ENCODE measurements at places on chromosomes 12 and 14.

DNA sequence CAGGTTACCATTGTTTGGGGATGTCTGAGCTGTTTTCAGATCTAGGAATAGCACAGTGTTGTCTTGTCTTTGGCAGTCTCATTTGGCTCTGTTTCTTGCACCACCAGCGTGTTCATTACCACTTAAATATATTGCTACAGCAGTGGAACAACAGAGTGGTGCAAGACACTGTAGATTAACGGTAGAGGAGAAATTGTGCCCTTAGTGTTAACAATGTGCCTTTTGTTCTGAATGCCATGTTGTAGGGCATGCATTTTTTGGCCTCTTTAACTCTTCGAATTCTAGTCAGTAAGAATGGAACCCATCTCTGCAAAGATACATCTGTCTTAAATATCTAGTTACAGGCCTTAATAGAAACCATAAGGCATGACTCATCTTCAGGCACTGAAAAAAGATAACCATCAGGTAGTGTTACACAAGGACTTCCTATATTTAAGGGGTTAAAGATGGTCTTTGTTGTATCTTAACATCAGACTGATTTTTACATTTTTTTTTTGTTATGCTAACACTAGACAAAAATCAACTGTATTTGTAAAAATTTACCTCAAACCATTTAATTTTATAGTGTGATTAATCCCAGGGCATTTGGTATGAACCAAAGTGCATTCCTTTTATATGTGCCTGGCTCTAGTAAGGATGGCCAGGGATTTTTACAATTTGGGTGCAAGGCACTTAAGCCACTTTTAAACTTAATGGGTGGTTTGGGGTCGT is 12.9 kb downstream of the DYRK2 start:
- DNase-seq = no peak

DNA sequence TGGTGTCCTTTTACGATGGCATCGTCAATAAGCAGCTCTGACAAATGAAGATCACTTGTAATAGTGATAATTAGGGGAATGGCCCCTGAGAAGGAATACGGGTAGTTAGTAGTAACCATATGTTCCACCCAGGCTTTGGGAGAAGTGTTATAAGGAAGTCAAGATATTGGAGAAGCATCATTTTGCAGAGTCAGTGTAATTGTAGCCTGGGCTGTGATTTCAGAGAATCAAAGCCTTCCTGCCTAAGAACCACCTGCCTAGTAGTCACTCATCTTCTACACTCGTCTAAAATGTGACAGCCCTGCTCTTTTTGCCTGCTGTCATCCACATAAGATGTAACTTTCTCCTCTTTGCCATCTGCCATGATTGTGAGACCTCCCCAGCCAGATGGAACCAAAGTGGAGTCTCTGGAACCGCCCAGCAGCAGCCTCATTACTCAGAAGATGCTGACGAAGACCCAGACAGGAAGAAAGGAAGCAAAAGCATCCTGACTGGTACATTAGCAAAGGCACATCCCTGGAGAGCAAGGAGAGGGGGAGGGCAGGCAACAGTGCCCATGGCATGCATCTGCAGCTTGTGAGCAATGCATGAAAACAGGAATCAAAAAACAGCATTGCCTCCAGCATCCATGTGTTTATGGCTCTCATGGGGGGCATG is 12.6 kb upstream of the EDDM3A start:
- no peak for DNase-seq

DNA sequence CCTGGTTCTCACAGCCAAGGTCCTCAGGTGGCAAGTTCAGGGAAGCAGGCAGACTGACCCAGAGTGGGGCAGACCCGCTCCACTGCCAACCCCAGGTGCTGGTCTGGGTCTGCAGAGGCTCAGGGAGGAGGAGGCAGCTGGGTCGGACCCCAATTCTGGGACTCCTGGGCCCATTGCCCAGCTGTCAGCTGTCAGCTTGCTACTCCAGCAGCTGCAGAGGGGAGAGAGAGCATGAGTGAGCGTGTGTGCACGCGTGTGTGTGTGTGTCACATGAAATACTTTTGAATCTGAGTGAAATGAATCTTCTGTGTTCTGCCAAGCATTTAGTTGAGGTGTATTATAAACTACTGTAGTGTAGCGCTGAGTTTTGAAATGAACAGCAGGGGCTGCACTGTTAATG is 30.8 kb downstream of the XRCC3 start:
- DNase-seq = no peak

- no peak for DNase-seq
Observed at GRCh38 chr12:130579231-130579630, 136.9 kb downstream of the RIMBP2 start.

DNA sequence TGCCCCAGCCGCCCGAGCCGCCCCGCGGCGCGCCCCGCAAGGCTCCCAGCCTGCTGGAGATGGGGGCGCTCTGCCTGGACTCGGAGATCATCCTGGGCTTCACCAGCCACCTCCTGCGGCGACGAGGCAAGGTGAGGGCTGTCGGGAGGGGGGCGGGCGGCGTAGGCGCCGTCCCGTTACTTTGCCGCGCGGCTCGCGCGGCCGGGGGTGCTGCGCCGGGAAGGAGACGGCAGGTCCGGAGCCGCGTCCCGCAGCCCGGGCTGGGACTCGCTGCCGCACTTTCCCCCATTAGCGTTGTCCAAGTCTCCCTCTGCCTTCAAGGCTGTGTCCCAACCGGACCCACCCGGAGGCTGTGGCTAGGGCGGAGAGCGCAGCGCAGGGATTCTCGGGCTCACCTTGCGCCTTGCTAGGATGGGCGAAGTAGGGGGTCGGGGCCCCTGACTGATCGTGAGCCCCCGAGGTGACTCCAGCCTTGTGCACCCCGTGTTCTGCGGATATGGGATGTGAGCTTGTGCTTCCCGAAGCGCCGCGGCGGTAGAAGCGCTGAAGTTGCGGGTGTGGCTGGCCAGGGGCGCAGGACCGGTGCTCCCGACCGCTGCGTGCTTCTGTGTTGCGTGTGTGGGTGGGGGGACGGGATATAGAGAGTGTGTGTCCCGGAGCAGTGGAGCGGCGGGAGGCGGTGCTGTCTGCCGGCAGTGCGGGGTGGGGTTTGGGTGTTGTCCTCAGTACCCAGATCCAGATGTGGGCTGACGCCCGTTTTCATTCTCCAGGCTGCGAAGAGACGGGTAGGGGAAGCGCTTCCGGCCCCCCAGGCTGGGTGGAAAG is 1.7 kb upstream of the KIF26A start:
- no peak for DNase-seq

DNA sequence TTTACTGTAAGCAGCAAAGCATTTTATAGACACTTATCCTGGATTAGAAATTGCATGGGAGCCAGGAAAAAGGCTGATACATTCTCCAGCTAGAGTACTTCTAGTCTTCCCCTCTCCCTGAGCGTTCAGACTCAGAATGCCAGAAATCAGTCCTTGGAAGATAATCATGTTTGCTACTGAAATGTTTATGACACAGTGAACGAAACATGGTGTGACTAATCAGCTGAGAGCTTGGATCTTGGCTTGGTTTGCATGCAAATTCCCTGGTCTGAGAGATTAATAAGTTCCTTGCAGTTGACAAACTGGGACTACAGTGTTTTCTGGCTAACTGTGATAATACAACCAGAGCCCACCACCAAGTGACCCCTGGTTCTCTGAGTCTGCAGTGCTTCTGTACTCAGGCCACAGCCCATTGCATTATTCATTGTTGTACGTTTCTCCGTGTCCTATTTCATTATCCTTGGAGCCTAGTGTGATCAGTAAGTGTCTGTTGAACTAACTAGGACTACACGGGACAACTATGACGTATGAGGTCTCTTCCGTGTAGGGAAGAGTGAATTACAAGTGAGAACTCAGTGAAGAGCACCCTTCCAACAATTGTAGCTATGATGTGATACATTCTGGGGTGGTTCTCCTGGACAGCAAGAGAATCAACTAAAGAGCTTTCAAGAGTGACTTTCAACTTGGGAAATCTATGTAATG is 34.6 kb upstream of the EVL start:
- no peak for DNase-seq

DNA sequence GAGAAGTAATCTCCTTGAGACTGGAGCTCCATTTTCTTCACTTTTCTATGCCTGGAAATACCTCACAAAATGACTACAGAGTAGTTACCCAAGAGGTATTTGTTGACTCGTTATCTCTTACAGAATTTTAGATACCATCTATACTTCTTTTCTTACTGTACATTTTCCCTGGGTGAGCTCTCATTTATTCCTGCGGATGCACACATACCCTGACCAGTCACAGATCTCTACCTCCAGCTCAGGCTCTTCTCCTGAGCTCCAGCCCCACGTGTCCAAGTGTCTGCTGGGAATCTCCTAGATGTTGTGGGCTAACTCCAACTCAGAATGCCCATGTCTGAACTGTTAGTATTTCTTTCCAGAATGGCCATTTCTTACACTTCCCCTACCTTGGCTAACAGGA is 403.1 kb downstream of the RAD51B start:
- no peak for DNase-seq

DNA sequence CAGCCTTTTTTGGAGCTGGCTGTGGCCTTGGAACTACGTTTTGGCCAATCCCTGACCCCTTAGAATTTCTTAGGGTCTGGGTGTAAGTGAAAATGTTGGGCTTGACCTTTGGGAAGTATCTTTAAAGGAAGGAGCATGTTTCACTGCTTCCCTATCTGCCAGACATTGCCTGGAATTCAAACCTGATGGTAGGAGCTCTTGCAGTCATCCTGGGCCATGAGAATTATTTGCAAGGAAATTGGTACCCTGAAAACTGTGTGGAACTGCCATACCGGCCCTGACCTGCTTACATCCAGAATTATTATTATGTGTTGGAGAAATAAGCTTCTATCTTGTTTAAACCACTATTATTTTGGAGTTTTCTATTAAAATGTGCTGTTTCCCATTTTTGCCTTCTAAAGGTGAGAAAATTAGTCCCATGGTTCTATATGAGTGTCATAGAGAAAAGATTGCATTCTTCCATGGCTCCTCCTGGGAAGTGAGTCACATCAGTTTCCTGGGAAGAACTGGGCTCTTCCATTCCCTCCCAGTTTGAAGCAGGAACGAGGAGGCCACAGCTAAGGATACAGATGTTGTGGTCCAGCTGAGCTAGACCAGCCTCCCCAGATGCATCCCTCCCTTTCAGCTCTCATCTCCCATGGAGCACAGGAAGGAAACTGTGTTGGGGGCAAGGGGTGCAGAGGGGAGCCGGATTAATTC is 9.5 kb upstream of the PGF start:
- no peak for DNase-seq

DNA sequence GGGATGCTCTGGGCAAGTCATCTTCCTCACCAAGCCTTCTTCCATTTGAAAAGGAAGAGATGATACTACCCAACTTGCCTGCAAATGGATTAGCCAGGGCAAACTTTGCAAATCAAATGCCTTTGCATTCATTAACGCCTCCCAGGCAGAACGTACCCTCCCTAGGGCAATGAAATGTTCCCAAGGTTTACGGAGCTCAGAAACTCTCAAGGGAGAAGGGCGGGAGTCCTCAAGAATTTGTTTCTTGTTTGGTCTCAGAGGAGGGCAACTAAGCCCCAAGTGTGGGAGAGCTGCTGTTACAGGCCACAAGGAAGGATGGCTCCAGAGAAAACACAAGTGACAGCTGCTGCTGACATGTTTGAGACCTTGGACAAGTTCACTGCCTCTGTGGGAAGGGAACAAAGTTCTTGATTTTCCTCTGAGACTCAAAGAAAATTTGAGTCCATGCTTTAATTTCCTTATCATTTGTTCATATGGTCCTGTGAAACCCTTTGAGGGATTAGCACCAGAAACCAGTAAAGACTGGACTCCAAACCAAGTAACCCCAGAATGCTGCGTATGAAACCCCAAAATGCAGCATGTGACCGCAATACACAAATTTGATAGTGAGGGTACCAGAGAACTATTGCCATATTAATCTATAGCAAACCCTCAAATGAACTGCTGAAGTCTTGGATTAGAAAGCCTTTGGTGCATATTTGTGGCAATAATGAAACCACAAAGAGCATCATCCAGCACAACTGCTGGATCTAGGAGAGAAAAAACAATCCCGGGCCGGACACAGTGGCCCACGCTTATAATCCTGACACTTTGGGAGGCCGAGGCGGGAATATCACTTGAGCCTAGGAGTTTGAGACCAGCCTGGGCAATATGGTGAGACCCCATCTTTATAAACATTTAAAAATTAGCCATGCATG is 22.9 kb downstream of the SPTB start:
- DNase-seq = no peak

DNA sequence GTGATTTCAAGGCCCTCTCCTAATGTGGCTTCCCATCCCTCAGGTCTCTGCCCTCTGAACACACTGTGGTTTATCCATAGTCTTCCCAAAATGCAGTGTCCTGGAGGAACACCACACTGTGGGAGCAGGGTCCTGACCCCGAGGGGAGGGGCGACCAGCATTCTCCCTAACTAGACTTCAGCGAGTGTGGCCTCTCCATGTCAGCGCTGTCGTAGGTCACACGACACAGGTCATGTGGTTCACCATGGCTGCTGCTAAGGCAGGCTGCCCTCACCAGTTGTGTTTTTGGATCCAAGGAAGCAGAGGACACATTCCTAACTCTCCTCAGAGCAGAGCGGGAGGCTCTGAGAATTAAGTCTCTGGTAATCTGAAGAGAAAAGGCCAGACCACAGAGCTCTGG is 50.5 kb downstream of the SSH1 start:
- DNase-seq = no peak

GRCh38 chr14:63457498-63457897 is 85.7 kb downstream of the PPP2R5E start:
- DNase-seq = no peak

DNA sequence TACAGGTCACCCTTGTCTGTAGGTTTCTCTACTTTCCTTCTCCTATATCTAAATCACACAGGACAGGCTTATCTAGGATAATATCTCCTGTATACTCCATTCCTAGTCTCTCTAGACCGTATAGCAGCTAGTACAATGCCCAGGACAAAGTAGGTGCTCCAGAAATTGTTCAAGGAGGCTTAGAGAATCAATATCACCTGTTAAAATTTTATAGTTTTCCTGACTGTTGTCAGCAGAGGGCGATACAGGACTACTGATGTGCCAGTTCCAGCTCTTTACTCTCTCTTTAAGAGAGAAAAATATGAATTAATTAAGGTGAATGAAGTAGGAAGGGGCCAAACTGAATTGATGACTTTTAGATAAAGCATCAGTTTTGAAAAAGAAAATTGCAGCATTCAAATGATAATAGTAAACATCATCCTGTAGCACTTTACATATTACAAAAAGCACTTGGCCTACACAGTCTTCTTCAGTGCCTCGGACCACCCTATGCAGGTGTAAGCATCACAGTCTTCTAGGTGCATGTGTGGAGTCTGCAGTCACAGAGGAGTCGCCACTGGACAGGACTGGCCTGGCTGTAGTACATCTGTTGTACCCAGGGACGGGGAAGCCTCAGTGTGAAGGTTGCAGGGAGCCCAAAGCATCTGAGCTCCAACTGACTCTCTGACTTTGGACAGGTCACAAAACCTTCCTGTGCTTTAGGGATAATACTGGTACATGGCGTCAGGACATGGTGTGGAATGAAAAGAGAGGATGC is 61.9 kb upstream of the MAX start:
- peak; percentile 53 for DNase-seq

All from AML-193 (cell line).